ENCODE measurements at places on chromosomes 11 and 22. TPM values are rescaled to one million over a fixed set of nuclear protein-coding genes. Genes with fewer than 3 reads are reported as not detected.

DNA sequence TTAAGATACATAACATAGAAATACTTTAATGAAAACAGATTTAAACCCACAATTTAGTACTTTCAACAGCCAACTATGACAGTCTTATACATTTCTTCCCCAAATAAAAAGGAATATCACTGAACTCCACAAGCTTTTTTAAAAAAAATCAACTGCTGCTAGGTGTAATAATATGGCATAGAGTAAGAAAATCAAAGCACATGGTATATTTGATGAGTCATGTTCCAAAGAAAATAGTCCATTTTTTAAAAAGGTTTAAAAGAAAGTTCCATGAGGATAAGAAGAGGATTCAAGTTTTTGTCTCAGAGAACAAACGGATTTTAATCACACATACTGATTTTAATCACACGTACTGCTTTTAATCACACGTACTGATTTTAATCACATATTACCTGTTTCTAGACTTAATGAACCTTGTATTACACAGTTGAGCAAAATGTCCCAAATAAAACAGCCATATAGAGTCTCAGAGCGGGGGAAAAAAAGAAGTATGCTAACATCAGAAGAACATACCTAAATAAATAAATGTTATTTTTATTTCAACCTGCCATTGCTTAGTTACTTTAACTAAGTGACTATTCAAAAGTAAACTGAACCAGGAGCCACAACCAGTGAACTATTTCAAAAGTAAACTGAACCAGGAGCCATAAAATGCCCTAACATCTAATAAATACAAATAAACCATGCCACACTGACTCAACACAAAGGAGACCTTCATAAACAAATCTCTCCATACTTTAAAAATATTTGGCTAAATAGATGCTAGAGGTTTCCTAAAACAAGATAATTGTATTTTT lies 198.4 kb downstream of the SBF2 start:
- no peaks in the 10 kb centered on the region for H3K27me3 ChIP-seq
- no peak overlapping the region for H3K4me3 ChIP-seq
- no peak overlapping the region for H3K27ac ChIP-seq
- H3K4me1 ChIP-seq: no peaks in the 10 kb centered on the region

DNA sequence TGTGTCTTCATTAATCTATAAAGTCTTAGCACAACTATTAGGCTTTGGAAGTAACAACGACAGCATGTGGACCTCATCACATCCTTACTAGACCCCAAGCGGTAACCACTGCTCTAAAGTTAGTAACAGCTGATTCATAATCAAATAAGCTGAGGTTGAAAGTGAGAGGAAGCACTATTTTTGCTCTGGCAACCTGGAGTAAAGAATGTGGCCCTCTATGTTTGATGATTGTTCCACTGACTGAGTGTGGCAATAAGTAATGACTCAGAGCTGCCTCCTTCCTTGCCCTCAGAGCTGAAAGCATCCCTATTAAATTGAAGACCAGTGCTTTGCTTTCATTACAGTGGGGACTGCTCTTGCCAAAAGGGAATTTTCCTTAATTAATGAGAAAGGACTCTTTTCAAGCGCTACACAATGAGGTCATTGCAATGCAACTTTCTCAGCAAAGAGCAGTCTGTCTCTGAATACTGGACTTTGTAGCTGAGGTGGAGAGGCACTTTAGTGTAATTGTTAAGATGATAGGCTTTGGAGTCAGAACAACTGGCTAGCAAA lies 906.1 kb upstream of the RAG2 start:
- DNase-seq: no peak
- no peak overlapping the region for H3K27ac ChIP-seq
- no peaks in the 10 kb centered on the region for H3K27me3 ChIP-seq
- H3K4me1 ChIP-seq: no peaks in the 10 kb centered on the region
- H3K4me3 ChIP-seq: no peak overlapping the region

- DNase-seq: no peak
- no peaks in the 10 kb centered on the region for H3K4me1 ChIP-seq
- H3K27ac ChIP-seq: no peak overlapping the region
- no peaks in the 10 kb centered on the region for H3K27me3 ChIP-seq
These were observed 44.3 kb upstream of the CEP126 start for GRCh38 chr11:101870510-101870909.

DNA sequence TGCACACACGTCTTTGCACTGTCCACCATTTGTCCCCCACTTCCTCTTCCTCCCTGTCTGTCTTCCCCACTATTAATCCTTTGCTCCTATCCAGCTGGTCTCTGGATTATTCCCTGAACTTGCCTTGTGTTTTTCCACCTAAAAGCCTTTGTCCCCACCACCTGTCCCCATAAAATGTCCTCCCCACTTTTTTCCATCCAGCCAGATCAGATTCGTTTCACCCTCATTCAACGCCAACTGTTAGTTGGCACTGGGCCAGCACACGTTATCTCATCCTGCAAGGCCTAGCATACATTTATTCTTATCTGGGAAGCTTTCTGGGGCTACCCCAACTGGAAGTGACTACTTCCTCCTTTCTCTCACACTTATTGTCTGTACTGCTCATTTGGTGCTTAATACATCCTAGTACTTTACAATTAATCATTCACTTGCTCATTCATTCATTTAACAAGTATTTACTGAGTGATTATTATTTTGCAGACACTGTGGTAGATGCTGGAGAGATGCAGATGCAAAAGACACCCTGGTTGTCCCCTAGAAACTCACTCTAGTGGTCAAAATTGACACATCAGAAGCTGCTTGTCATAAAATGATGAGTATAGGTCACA lies 96.2 kb downstream of the RASSF10 start:
- H3K4me1 ChIP-seq: peaks cover 14% of the 10 kb centered on the region
- H3K27ac ChIP-seq: peak overlapping the region; percentile 40
- H3K4me3 ChIP-seq: no peak overlapping the region
- H3K27me3 ChIP-seq: no peaks in the 10 kb centered on the region
- no peaks in the 10 kb centered on the region for H3K36me3 ChIP-seq

Gene HEPN1
- not detected for total RNA-seq

Gene DDTL
- not detected for total RNA-seq

DNA sequence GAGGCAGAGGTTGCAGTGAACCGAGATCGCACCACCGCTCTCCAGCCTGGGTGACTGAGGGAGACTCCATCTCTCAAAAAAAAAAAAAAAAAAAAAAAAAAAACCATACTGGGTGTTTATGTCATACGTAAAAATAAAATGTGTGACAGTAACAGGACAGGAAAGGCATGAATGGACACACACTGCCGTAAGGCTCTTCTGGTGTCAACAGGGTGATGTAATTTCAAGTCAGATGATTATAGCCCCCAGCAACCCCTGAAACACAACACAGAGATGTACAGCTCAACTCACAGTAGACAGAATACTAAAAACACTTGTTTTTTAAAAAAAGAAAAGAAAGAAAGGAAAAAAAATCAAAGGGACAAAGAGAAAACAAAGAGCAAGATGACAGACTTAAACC lies 22.2 kb downstream of the SBF1 start:
- peaks cover 94% of the 10 kb centered on the region for H3K36me3 ChIP-seq
- no peaks in the 10 kb centered on the region for H3K4me1 ChIP-seq
- H3K27ac ChIP-seq: no peak overlapping the region
- no peaks in the 10 kb centered on the region for H3K27me3 ChIP-seq
- no peak for DNase-seq
- no peak overlapping the region for H3K4me3 ChIP-seq

- peaks cover 7% of the 10 kb centered on the region for H3K4me1 ChIP-seq
- peak overlapping the region; percentile 54 for H3K27ac ChIP-seq
- no peaks in the 10 kb centered on the region for H3K27me3 ChIP-seq
- no peaks in the 10 kb centered on the region for H3K36me3 ChIP-seq
- no peak overlapping the region for H3K4me3 ChIP-seq
These were observed 155.5 kb upstream of the DDI1 start for GRCh38 chr11:103880968-103881367.

Measured in heart right ventricle (tissue), 16 donors.